ENCODE measurements at places on chromosomes 4 and X. TPM values are rescaled to one million over a fixed set of nuclear protein-coding genes. Genes with fewer than 3 reads are reported as not detected.
A peak's percentile ranks its signal among the peaks of the same experiment; 100 is the strongest.

- H3K36me3 ChIP-seq: no peaks in the 10 kb centered on the region
- no peaks in the 10 kb centered on the region for H3K27me3 ChIP-seq
- no peak for DNase-seq
- peaks cover 27% of the 10 kb centered on the region for H3K4me1 ChIP-seq
- peak overlapping the region; percentile 95 for H3K27ac ChIP-seq
Observed at GRCh38 chr4:37685161-37685822, 884 bp downstream of the RELL1 start.

- no peak overlapping the region for H3K27ac ChIP-seq
- peaks cover 10% of the 10 kb centered on the region for H3K4me1 ChIP-seq
- no peaks in the 10 kb centered on the region for H3K36me3 ChIP-seq
- peak overlapping the region; percentile 77 for H3K4me3 ChIP-seq
Observed at GRCh38 chr4:151323667-151324066, 1.7 kb downstream of the SH3D19 start.

DNA sequence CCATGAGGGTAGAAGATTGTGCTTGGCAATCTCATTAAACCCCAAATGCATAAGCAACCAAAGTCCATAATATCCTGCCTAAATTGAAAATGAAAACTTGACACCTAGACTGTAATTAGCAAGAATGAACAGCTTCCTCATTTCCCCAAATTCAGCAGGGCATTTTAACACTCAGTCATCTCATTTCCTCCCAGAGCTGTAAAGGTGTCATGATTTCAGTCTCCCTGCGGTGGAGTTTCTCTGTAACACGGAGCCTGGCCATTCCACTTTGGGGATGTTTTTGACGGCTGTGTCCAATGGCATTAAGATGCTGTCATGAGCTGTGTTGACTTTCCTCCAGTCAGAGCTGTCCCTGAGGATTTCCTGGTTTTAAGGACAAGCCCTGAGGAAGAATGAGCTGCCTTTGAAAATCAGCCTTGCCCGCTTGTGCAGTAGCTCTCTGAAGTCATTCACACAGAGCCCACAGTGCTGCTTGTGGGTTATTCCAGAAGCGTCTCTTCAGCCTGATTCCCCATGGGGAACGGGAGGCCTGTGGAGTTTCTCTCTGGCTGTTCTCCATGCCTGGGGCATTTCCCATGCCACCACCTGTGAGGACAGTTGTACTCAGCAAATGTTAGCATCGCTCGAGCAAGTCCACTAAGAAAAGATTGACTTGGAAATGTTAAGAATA is 187.0 kb downstream of the MID1 start:
- no peaks in the 10 kb centered on the region for H3K4me1 ChIP-seq
- no peaks in the 10 kb centered on the region for H3K27me3 ChIP-seq
- no peak overlapping the region for H3K27ac ChIP-seq
- H3K36me3 ChIP-seq: no peaks in the 10 kb centered on the region

DNA sequence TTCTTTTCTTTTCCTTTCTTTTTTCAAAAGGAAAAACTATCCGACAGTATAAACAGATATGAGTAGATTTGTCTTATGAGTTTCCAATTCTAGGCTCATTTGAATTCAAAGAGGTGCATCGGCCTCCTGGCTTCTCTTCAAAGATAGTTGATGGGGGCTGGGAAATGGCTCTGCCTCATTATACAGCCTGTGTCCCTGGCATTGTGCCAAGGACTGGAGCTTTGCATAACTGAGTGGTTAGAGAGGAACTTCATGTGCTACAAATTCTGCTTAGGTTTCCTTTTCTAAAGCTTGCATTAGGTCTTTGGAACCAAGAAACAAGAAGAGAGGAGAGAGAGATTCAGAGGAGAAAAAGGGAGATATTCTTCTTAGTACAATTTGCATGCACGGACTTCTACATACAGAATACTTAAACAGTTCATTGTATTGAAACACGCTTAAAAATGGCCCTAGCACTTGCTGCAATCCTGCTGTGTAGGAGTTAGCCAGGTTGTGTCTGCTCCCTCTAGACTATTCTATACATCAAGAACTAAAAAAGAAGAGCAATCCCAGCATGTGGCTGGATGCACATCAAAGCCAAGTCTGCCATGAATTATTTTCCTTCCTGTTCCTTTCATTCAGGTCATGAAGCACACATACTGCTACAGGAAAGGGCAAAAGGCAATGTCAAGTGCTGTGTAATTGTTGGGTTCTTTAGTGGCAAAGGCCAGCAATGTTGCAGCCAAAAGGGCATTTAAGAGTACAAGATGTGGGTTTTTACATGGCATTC is 70.9 kb downstream of the INTS12 start:
- no peak overlapping the region for H3K4me3 ChIP-seq
- no peaks in the 10 kb centered on the region for H3K27me3 ChIP-seq
- H3K27ac ChIP-seq: no peak overlapping the region
- peak; percentile 82 for DNase-seq
- H3K36me3 ChIP-seq: no peaks in the 10 kb centered on the region

- no peak for DNase-seq
- no peaks in the 10 kb centered on the region for H3K36me3 ChIP-seq
- H3K4me3 ChIP-seq: no peak overlapping the region
- H3K27me3 ChIP-seq: no peaks in the 10 kb centered on the region
- H3K4me1 ChIP-seq: no peaks in the 10 kb centered on the region
Observed at GRCh38 chr4:12399781-12400180, 971.1 kb upstream of the HS3ST1 start.

DNA sequence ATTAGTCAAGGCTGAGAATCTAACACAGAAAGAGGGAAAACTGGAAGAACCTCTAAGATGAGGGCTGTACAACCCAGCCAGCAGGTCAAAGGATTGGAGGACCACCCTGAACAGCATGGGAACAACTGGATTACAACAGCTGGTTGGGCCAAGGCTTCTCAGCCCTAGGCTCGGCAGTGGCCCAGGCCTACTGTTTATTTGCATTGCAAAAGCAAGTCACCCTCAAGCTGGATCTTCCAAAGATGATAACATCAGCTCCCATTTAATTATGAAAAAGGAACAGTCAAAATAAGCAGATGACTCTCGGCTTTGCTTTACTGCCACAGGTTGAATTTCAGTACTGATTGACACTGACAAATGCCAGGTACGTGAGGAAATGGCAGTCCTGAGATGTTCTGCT is 61.8 kb downstream of the GPC3 start:
- H3K27me3 ChIP-seq: peaks cover 19% of the 10 kb centered on the region
- no peak overlapping the region for H3K27ac ChIP-seq
- no peak for DNase-seq

DNA sequence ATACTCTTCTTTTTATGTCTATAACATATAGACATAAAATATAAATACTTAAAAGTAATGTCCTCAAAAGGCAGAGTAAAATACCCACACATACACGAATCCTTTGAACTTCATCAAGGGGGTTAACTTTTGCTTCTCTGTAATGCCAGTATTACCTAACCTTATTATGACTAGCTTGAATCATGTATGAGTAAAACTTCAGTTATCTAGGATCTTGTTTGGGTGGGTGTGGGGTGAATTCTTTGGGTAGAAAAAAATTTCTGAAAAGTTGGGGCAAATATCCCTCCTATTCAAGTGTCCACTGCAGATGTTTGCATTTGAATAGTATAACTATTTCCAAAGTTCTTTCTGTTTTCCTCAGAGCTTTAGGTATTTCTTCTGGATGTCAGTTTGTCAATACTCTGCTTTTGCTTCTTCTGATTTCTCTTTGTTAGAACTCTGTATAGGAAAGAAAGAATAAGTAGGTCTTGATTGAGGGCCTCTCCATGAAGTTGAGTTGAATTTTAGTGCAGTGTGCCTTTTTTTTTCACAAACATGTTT is 173.8 kb downstream of the ADGRL3 start:
- no peaks in the 10 kb centered on the region for H3K36me3 ChIP-seq
- no peak overlapping the region for H3K4me3 ChIP-seq
- H3K4me1 ChIP-seq: peaks cover 14% of the 10 kb centered on the region
- no peaks in the 10 kb centered on the region for H3K27me3 ChIP-seq
- no peak overlapping the region for H3K27ac ChIP-seq
- no peak for DNase-seq

DNA sequence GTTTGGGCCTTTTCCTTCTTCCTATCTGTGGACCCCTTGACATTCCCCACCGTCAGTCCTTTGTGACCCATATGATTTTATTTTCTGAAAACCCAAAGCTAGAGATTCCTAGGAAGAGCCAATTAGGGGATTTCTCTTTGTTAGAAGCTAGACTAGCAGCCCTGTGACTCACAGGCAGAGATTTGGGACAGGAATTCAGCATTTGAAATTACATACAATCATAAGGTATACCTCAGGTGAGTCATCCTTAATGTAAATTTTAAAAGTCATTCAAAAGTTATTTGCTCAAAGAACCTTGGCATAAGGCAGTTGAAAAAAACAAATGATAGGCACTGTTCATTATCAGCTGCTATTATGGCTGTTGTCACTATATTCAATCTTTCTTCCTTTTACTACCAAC is 40.6 kb downstream of the USP26 start:
- no peaks in the 10 kb centered on the region for H3K4me1 ChIP-seq
- H3K4me3 ChIP-seq: no peak overlapping the region
- H3K27me3 ChIP-seq: peaks cover 15% of the 10 kb centered on the region
- no peak overlapping the region for H3K27ac ChIP-seq

Gene GYPA
- not detected for polyA plus RNA-seq

Gene CCNG2
- polyA plus RNA-seq: 9.9 TPM
